ENCODE measurements at places on chromosomes 13 and 19.

- DNase-seq = no peak
These were observed 68.3 kb downstream of the FGF14 start for GRCh38 chr13:102333320-102334198.

- no peak for DNase-seq
These were observed 6.8 kb downstream of the ZNF526 start for GRCh38 chr19:42226886-42227285.

GRCh38 chr13:99434258-99434788 is 66.9 kb upstream of the TM9SF2 start:
- no peak for DNase-seq

DNA sequence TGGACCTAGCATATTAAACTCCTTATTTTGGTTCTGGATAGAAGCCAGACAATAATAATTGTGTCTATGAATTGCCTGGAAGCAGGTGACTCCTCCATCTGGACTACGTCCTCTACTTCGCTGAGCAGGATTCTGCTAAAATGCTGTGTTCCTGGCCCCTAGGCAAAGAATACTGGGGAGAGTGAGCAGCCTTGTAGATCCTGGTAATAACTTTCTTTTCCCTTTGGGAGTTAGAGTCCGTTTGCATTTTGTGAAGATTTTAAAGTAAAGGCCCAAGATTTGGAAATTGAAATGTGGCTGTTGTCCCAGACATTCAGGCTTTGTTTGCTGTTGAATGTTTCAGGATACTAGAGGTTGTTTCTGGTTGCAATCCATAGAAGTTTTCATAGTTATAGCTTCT is 511.9 kb upstream of the KLF12 start:
- no peak for DNase-seq

GRCh38 chr13:101988140-101988539 is 413.7 kb downstream of the FGF14 start:
- DNase-seq = no peak

All from adipocyte (in vitro differentiated cells).